ENCODE measurements at places on chromosomes 3 and 15.

DNA sequence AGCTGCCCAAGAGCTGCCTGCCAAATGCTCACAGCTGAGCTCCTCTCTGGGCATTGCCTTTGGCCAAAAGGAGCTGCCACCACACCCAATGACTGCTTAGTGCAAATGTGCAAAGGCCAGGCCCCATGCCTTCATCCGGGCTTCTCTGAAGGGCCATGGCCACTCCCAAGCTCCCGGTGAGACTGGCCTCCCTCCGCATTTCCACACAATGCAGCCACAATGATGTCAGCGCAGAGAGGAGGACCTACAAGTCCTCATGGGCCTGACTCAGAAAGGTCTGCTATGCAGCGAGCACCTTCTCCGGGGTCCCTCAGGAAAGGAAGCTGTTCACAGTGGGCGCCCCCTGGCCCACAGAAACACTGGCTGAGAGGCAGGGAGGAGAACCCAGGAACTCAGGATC lies 12.7 kb downstream of the OXTR start:
- DNase-seq = no peak

GRCh38 chr15:101501703-101502373 lies 12.3 kb upstream of the PCSK6 start:
- DNase-seq = no peak

DNA sequence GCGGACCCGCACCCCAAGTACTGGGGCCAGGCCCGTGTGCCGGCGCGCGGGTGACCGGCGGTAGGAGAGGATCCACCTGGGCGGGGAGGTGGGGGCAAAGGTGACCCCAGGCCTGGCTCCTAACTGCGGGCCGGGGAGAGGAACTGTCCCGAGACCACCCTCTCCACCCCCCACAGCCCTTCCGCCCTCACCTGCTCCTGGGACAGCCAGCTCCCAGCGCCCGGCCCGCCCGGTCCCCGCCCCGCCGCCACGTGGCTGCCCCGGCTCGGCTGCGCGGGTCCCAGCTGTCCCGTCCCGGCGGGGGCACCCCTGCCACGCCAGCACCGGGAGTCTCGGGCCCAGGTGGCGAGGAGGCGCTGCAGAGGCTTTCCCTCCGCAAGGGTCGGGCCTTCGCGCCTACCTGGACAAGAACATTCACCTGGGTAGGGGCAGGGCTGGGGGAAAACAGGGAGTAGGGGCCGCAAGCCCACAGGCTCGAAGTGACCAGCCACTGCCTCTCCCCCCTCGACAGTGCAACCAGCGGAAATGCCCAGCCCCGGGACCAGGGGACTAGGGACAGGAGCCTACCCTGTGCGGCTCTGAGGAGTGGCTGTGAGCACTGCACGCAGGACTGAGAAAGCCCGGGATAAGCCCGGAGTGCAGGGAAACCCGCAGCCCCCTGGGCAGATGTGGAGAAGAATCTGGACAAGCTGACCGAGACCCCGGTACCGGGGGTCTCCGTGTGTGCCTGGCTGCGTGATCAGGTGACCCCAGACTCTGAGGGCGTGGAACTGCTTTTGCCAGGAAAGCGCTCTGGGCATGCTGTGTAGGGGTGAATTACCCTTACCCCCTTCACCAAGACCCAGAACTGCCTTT lies at the start of gene SLC12A8:
TSS of gene SLC12A8 (minus strand) at position 240 of the 855 bp plus-strand sequence. CDS start 1,399 bp downstream, outside the sequence.
- DNase-seq = no peak

- no peak for DNase-seq
Observed at GRCh38 chr3:132242790-132243189, 74.4 kb upstream of the ACP3 start.

- DNase-seq = no peak
Observed at GRCh38 chr3:134354612-134355251, 19.5 kb downstream of the AMOTL2 start.

- peak; percentile 49 for DNase-seq
Observed at GRCh38 chr3:135965506-135966270, at the start of gene PPP2R3A. TSS of gene PPP2R3A (plus strand) at chr3:135965728. CDS start at chr3:136001499, 35,771 bp downstream.

- no peak for DNase-seq
Observed at GRCh38 chr3:129341331-129342141, 62.9 kb downstream of the HMCES start.

DNA sequence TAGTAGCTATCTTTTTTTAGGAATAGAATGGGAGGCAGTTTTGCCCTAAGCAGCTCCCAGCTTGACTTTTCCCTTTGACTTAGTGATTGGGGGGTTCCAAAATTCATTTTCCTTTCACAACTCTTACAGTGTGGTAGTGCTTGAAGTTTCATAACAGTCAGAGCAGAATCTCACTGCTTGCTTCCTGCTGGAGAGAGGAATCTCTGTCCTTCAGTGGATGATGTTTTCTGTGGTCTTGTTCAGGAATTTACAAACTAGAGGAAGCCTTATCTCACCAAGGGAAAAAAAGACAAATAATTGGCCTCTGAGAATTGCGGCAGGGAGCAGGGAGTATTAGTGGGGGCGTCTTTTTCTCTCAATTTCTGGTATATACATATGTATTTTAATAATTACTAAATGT lies 326.6 kb upstream of the C2CD4B start:
- DNase-seq = no peak

GRCh38 chr3:125072301-125072700 lies 16.5 kb upstream of the HEG1 start:
- DNase-seq = no peak

DNA sequence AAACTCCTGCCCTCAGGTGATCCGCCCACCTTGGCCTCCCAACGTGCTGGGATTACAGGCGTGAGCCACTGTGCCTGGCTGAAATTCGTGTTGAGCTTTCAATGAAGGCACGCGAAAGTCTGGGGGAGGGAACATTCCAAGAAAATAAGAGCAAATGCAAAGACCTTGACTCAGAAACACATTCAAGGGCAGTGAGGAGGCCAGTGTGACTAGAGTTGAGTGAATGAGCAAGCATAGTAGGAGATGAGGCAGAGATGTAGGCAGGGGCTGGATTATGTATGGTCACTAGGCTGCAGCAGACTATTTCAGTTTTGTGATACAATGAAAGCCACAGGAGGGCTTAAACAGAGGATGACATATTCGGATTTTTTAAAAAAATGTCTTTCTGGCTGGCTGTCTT lies 67.0 kb downstream of the SCN11A start:
- DNase-seq = no peak

DNA sequence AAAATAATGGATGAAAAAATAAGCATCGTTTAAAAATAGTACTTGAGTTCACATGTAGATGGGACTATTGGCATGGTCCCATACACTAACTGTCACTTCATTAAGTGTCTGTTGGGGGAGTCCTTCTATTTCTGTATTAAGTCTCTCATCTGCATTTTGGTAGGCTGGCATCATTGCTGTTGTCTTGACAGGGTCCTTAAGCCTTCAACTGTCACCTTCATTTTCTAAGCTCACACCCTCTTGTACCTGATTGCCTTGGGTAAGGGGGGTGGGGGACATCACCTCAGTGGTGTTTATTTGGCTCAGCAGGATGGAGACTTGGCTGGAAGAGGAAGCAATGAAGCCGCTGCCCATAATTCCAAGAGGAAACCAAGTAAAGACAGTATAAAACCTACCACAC lies 202.0 kb upstream of the VEPH1 start:
- DNase-seq = no peak

GRCh38 chr15:77384086-77384485 lies 35.8 kb downstream of the PEAK1 start:
- DNase-seq = no peak

DNA sequence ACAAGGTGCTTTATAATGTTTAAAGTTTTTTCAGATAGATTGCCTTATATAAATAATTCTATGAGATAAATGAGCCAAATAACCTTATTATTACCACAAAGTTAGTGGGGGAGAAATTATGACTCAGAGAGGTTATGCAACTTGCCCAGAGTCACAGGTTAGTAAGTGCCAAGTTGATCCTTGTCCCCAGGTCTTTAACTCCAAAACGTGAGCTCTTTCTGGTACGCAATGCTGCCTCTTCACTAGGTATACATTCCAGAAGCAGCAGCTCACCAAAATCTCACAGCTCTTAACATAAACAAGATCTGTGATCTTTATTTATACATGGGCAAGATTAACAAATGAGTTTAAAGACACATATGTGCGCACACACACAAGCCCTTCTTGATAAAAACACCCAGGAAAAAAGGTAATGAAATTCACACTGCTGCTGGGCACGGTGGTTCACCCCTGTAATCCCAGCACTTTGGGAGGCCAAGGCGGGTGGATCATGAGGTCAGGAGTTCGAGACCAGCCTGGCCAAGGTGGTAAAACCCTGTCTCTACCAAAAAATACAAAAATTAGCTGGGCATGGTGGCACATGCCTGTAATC lies 59.8 kb upstream of the NR2F2 start:
- peak; percentile 66 for DNase-seq
